ENCODE measurements at places on chromosomes 5 and 9.

- no peak for DNase-seq
Measured at GRCh38 chr5:147845618-147846017, 14.1 kb upstream of the SPINK1 start.

GRCh38 chr5:91424638-91425436, 41.7 kb upstream of the ARRDC3 start:
- no peak for DNase-seq

- no peak for DNase-seq
Measured at GRCh38 chr5:180815293-180815917, 12.8 kb upstream of the MGAT1 start.

DNA sequence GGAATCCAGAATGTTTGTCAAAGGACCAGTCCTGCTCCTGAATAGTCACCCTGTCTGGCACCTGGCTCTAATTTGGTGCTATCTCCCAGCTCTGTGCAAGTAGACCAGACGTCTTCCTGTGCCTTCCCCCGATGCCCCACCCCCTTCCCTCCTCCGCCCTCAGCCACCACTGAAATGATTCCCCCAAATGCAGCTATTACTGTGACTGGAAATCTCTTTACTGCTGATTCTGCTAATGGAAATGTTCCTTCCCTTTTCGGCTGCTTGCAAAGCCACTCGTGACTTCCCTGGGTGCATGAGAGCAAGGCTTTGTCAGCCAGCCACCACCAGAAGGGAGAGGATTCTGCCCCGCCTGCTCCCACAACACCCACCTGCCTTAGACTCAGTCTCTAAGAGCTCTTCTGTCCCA, 11.4 kb downstream of the ASTN2 start:
- no peak for DNase-seq

- DNase-seq: no peak
Measured at GRCh38 chr9:14366076-14366475, 52.1 kb upstream of the NFIB start.

- no peak for DNase-seq
Measured at GRCh38 chr5:170159101-170159698, 53.5 kb downstream of the FOXI1 start.

DNA sequence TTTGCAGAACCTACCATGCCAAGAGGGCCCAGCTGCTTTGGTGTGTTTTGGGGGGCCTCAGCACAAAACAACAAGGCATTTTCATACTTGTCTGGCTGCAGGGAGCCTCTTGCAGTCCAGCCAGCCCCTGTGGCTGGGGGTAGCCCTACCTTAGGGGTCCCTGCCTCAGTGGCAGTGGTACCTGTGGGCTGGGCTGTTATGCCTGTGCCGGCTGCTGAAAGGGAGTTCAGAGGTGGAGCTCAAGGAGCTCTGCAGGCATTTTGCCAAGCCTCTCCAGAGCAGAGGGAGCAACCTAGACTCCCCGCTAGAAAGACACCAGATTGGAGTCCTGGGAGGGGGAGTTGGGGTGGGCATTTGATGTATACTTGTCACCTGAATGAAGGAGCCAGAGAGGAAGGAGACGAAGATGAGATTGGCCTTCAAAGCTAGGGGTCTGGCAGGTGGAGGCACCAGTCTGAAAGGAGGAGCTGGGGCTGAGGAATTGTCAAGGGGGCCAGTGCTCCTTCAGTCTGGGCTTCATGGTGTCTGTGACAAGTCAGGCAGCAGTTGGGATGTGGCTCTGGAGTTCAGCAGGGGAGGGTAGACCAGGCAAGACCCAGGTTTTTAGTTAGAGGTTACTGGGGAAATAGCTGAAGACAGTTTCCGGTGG, 1.5 kb downstream of the SHROOM1 start:
- no peak for DNase-seq

DNA sequence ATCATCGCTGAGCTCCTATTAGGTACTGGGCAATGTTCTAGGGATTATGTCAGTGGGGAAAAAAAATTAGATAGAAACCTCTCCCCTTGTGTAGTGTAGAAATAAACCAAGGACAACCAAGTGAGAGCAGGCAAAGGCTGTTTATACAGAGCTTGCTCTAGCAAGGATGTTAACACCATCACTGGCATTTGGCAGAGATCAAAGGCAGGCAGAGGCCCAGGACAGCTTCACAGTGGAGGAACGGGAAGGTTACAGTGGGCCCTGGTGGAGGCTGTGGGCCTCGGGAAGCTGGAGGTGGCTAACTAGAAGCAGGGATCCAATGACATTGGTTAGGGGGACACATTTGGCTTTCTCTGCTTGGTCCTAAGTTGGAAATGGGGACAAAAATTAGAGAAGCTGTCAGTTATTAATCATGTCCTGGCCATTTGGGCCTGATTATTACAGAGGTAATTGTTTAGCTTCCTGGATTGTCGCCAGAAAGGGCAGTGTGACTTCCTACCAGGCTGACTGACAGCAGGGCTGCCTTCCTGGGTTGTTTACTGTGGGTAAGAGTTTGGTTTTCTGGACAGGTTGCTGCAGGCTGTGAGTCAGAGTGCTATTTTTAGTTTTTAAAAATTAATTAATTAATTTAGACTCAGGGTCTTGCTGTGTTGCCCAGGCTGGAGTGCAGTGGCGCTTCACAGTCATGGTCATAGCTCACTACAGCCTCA, 259.3 kb downstream of the ROR2 start:
- no peak for DNase-seq

- no peak for DNase-seq
Measured at GRCh38 chr5:58851571-58851970, 268.7 kb downstream of the RAB3C start.

DNA sequence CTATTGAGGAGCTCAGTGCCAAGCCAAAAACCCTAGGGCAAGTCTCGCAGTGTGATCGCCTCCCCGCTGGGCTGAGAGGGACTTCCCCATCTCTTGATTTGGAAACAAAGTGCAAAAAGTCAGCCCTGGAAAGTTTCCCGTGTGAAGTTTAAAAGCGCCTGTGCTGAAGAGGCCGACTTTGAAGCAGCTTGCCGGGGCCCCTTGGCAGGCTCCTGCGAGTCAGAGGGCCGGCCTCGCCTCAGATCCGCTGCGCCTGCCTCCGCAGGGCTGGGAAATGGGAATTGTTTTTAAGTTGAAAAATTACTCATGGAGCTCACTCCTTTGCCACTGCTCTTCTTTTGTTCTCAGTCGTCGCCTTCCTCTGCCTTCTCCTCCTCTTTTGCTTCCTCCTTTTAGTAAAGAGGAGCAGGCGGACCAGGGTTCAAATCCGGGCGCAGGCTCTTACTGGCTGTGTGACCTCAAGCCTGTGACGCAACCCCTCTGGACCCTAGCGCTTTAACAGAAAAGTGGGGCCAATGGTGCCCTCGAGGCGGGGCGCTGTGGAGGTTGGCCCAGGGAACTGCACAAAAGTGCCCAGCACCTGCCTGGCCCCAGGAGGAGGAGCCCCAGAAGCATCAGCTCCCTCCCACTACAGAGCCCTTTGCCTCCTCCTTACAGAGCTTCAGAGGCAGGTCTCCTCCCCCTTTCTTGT, 14.7 kb upstream of the LHX2 start:
- DNase-seq: no peak

- DNase-seq: no peak
Measured at GRCh38 chr5:78618303-78618702, 30.3 kb downstream of the LHFPL2 start.

DNA sequence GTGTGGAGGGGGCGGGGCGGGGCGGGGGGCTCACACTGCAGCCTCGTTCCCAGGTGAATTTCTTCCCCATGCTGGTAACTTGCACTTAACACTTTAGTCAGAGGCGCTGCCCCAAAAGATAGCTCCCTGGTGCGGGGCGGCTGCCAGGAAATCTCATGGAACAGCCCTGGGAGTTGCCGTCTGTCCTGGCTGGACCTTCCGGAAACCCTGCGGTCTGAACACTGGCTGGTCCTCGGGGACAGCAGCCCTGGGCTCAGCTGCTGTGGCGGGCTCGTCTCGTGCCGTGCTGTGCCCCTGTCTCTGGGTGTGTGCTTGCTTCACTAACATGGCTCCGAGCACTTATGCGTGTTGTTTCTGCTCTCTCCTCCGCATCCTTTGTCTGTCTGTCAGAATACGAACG, 25.8 kb downstream of the PTGES2 start:
- DNase-seq: no peak

DNA sequence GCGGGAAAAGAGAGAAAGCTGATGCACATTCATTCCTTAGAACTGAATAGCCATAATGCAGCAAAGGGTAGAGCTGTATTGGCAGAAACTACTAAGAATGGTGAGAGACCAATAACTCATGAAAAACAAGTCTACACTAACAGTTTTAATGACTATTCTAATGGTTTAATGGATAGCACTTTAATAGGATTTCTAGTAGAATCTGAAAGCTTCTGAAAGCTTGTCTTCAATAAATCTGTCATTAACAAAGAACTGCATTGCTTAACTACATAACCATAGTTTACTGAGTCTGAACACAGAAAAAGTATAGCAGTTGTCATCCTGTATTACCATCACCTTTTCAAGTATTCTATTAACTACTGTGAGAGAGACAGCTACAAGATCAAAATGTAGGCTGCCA, 617.8 kb upstream of the DMAC1 start:
- DNase-seq: no peak

DNA sequence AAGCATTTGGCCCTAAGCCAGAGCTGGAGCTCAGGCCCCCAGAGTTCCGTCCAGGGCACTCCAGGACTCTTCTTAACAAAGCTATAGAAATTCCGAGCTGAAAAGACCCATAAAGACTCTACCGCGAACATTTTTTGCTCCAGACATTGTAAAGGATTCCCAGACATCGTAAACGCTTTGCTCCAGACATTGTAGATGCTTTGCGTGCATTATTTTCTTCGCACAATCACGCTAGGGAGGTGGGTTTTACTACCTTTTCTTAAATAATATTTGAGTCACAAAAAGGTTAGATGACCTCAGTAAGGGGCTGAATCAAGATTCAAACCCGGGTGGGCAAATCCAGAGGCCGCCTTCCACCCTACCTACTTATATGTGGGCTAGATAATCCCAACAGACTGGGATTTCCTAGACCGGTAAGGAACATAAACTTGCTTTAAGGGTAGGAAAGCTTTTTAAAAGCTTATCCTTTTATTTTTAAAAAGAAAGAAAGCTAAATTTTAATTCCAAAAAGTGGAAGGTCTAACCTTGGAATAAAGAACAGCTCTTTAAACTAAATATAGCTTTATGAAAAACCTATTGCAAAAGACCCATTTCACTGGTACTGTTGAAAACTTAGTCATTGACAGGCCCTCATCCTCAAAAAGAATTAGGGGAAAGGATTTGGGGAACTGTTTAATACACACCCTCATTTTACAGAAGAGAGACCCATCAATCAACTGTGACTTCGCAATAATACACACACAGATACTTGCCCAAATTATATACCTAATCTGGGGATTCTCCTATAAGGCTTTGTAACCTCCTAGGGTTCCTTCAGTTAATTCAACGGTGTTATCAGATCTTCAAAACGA, 822 bp upstream of the TNIP1 start:
- DNase-seq: no peak

GRCh38 chr5:53360811-53361210, 119.6 kb upstream of the FST start:
- DNase-seq: no peak

DNA sequence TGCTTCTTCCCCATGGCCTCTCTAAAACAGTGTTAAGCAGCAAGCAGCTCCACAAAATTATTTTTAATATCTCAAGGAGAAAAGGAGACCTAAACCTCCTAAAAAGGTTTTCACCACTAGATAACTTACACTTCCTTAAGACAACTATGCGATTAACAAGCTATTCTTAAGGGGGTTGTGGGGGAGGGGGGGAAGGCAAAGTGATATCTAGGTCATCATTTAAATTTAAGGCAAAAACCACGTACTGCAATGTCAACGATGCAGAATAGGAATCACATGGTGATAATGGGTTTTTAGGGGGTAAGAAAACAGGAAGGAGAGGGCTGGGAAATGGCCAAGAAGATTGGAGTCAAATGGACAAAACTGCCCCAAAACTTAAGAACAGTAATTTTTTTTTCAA, 32.6 kb downstream of the CSNK1A1 start:
- no peak for DNase-seq

GRCh38 chr9:19876569-19877316, 87.9 kb upstream of the SLC24A2 start:
- no peak for DNase-seq

DNA sequence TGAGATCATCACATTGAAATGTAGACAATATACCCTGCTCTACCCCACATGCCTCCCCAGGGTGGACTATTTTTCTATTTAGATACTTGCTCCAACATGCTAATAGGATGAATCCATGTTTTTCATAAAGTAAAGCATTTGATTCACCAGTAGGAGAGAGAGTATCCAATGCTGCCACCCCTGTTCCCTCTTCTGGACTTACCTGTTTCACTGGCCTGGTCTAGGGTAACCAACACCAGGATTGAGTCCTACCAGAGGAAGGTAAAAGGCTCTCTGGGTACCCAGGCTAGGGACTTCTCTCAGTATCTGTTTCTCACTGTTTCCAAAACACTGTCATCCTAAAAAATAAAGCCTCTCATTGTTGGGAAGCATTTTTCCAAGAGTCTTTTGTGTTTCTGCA, 30.2 kb upstream of the GABRP start:
- DNase-seq: no peak

GRCh38 chr9:28688172-28688571, 1114.9 kb upstream of the C9orf72 start:
- DNase-seq: no peak

GRCh38 chr9:72509635-72510034, 11.8 kb upstream of the TMC1 start:
- DNase-seq: no peak

GRCh38 chr9:95096807-95097206, 220.7 kb downstream of the FANCC start:
- no peak for DNase-seq

DNA sequence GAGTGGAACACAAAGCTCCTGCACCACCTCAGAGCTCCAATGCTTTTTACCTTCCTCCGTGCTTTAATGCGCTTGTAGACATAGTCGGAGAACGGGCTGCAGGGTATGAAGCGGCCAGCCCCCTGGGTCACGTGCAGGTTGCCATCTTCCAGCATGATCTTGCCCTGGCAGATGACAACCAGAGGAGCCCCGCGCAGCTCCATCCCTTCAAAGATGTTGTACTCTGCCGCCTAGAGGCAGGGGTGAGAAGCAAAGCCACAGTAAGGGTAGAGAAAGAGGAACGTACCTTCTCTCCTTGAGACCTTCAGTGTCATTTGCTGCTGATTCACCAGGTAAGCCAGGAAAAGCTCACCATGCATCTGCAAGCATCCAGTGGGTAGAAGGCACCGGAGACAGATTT, 112.3 kb downstream of the DPYSL3 start:
- DNase-seq: no peak

GRCh38 chr5:99033014-99033900, 104.5 kb upstream of the CHD1 start:
- no peak for DNase-seq

DNA sequence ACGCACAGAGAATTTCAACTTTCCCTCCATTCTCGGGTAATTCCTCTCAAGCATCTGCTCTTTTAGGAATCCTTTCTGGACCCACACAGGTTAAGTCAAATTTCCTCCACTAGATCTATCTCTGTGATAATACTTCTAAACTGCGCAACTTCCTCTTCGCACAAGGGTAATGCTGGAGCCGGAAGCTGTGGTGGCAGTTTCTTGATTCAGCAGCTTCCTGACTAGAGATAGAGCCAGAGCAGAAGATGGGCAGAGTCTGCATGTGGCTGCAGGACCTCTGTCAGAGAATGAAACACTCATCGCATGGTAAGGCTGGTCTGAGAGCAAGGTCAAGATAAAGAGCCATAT, 11.1 kb upstream of the CDC42SE2 start:
- no peak for DNase-seq
